Esophagus muscularis mucosa (tissue), 4 donors: ENCODE measurements at places on chromosomes 12 and 14. TPM values are rescaled to one million over a fixed set of nuclear protein-coding genes. Genes with fewer than 3 reads are reported as not detected.

GRCh38 chr14:90535556-90536090 is 138.8 kb downstream of the CALM1 start:
- no peak for DNase-seq

DYNLL1 gene
- 289 TPM for total RNA-seq

GRCh38 chr12:108798551-108799221 is 58.7 kb downstream of the SSH1 start:
- DNase-seq, result no peak

- peak; percentile 77 for DNase-seq
Measured at GRCh38 chr12:52645120-52645761, 6.8 kb downstream of the KRT2 start.

DNA sequence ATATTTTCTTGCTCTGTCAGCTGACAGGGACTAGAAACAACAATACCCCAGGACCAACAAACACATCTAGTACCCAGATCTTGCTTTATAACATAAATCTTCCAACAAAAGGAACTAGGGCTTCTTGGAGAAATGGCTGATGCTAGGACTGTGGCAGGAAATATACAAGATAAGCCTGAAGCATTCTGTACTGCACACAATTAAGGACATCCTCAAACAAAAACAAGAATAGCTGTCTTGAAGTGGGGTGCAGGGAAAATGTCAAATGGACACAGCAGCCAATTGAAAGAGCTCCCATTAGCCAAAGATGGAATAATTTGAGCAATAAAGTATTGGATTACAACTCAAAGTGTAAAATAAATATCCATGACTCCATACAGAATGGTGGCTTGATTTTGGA is 50.0 kb downstream of the LGMN start:
- DNase-seq, result no peak

BCL2L2 gene
- 128 TPM for total RNA-seq

FOXA1 gene
- total RNA-seq, result not detected

KCNMB4 gene
- total RNA-seq, result 6.6 TPM

DNA sequence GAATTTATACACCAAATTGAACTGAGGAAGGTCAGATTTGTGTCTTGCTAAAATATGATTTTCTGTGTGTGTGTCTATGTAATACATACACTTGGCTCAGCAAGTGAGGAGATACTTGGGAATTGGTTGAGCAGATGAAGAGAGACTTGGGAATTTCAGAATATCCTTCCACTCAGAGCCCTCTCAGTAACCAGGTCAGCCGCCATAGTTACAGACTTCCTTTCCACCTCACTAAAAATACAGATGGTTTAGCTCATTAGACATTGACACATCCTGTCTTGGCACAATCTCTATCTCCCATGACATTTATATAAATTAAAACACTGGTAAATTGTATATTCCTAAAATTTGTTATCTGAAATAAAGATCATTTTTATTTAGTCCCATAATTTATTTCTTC is 15.9 kb downstream of the PIK3C2G start:
- DNase-seq, result no peak

GRCh38 chr14:36880276-36880675 is 218.6 kb downstream of the PAX9 start:
- DNase-seq, result no peak

GRCh38 chr14:38257507-38257906 is 1.6 kb upstream of the CLEC14A start:
- DNase-seq, result no peak

DNA sequence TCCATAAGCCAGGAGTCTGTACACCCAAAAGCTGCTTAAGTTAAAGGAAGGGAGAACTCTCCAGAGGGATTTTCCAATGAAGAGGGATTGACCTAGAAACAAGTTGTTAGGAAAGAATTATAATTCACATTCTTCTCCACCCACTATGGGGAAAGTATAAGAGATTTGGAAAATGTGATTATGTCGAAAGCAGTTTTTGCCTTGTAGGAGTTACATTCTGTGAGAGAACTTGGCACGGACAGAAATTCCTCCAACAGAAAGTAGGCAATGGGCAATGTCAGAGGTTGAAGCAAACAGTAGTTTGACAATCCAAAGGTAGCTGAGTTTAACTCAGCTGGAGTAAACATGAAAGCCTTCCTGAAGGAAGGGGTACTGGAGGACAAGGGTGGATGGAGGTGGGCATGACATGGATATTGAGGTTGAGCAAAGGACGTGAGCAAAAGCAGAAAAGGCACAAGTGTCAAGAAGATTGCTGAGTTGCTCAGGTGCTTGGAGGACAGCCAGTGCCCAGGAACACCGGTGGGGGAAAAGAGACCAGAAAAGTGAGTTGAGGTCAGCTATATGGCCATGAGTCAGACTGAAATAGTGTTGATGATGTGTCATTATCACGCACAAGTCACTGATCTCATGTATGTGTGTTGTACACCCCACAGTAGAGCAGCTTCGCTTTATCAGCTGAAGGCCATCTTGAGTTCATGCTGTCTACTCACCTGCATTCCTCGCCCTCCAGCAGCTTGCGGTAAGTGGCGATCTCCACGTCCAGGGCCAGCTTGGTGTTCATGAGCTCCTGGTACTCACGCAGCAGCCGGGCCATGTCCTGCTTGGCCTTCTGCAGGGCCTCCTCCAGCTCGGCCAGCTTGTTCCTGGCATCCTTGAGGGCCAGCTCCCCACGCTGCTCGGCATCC is 4.0 kb downstream of the KRT5 start:
- DNase-seq, result peak; percentile 89

MNAT1 gene
- total RNA-seq, result 34.9 TPM

PLEK2 gene
- total RNA-seq, result 0.65 TPM

TAS2R30 gene
- total RNA-seq, result 1.5 TPM

DNA sequence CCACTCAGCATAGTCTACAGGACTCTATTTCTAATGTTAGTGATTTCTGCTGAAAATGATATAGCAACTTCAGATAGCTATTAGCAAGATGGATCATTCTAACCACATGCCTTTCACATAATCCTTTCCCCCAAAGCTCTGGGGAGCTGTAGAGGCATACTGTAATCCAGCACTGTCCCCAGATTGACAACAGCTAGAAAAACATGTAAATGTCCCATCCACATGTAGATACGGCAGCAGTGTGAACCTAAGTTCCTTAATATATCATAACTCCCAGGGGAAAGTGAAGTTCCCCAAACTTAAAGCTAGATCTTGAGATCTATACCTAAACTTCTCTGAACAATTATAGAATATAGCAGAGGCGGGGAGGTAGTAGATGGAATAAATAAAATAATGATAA is 14.0 kb downstream of the ZNF664 start:
- DNase-seq, result peak; percentile 1

DNA sequence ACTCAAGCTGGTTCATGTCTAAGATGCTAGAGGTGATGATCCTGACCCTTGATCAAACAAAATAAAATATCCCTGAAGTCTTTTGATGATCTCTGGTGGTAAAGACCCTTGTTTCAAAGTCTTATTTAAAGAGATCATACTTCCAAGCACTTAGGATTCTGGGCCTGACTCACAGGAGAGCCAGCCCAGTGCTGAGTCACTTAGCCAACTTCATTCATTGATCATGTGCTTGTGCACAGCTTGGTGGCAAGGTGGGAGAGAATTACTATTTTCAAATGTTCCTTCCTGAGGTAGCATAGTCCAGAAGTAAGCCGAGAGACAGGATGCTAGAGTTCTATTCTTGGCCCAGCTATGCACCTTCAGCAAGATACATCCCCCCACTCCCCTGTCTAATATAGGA is 40.6 kb downstream of the SCN8A start:
- DNase-seq, result no peak

GRCh38 chr12:1616233-1617066 is 12.6 kb upstream of the WNT5B start:
- no peak for DNase-seq

MANSC4 gene
- total RNA-seq, result not detected

GRCh38 chr14:32186248-32186647 is 15.6 kb upstream of the RNU6-7 start:
- DNase-seq, result no peak

INSM2 gene
- total RNA-seq, result not detected

AP1G2 gene
- total RNA-seq, result 22.0 TPM

DNA sequence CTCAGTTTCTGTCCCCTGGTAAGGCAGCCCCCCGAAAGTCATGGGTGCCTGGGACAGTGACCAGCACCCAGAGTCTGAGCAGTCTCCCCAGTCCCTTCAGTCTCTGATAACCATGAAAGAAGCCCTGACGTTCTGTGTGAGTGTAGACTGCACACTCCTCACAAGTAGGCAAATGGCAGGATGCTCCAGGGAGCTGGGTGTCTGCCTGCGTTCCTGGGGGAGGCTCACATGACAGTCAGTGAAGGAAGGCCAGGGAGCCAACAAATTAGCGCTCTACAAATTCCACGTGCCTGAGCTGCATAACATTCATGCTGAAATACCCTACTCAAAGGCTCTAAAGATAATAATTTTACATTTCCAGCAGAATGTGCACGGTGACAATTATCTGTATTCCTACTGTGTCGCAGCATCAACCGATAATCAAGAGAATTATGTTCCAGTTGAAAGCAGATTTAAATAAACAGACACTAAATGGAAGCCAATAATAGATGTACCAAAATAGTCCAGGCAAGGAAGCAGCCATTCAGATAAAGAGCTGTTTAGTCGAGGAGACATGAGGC is 56.3 kb downstream of the ASCL1 start:
- no peak for DNase-seq

DNA sequence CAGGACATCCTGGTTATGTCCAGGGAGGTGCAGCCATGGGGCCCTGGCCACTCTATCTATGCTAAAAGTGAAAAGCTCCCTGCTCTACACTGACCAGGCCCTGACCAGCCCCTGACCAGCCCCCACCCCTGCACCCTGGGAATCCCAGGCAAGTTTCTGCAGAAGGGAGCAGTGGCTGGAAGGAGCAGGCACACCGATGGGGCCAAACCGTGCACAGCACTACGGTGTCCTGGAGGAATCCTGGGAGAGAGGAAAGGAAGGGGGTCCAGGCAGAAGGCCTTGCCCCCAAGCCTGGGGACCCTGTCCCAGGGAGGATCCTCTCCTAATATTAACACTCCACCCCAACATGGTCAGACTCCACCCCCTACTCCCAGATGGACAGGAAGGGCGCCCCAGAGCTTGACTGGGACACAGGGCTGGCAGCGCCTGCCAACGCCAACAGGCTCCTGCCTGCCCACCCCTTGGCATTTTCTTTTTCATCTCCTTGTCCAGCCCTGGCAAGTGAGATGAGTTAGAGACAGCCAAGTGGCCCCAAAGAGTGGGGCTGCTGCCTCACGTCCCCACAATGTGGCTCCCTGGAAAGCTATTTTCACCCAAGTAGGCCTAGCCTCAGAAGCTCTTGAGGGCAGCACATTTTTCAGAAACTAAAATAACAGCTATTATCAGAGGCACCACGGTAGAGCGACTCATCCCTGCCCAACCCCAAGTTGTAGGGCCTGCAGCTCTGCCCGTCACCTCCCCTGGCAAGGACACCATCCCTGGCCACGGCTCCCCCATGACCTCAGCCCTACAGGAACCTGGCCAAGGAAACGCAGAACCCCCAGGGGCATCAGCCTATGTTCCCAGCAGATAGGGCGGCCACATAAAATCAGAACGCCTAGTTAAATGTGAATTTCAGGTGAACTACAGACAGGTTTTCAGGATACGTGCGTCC is 82.6 kb downstream of the SCARB1 start:
- DNase-seq, result no peak

DNA sequence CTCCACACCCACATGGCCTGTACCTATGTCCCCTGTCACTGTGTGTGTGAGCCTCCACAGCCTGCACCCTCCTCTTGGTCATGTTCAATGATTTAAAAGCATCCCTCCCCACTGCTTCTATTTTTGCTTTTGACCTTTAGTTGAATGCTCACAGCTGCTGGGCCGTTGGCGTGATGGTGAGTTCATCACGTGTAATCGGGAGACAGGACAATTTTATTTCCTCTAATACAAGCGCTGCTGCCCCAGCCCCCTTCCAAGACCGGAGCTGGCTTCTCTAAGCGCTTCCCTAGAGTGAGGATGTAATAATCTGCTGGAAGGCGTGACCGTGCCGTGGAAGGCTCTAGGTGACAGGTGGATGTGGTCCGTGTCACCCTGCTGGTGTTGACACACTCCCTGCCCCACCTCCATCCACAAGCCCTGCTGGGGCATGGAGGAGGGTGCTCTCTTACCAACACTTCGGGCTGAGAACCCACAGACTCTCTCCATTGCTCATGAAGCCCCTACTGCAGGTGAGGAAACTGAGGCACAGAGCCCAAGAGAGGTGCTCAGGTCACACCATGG is 25.4 kb downstream of the CCDC85C start:
- no peak for DNase-seq

DNA sequence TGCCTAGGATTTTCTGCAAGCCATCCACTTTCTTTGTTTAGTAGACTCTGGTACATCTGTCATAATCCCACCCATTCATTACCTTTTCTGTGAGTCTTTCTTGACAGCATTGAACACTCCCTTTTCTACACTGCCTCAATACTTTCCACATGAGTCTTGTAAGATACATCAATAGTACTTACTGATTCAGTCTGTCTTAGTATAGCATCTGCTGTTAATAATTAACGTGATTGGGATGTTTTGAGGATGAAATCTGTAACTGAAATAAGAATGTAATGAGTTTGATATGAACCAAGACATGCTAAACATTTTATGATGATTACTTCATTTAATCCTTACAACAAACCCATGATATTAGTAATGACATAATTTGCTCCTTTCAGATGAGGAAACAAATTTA is 196.2 kb upstream of the FOXG1 start:
- DNase-seq, result no peak

GRCh38 chr12:58513852-58514251 is 406.5 kb downstream of the LRIG3 start:
- DNase-seq, result peak; percentile 62

DNA sequence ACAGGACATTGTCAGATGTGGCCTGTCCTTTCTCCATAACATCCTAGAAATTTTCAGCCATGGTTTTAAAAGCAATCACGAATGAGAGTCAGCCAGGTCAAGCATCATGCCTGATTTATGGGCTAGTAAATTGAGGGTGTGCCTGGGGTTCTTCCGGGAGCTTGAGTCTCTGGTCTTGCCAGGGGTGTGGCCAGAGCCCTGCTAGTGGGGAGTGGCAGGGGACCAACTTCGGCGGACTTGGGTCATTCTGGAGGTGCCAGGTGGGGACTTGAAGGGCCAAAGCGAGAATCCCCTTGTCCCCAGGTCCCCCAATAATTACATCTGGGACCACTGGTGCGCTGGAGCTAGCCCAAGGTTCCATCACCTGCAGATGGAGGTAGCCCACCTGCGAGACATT is 5.7 kb downstream of the OTUB2 start:
- DNase-seq, result no peak

DNA sequence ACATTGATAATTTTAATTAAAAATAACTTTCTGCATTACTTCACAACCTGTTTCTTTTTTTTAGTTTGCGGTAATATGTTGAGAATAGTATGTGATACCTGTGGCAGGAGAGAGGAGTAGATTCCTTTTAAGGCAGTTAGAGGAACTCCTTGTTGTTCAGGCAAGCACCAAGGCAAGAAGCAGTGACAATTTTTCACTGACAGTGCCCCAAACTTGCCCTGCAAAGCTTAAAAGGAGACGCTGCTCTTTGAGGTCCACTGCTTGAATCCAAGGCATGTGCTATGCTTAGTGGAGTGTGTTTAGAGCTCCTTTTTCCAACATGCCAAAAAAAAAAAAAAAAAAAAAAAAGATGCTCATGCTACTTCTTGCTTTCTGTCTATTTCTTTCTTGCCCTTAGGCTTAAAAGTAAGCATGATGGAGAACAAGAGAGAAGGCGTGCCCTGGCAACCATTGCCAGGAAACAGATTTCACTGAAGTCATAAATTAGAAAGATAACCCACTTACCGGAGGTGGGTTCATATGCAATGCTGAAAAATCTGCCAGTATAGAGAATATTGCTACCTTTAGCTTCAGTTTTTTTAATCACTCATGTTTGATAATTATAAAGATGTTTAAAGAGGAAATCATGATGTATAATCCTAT is 58.3 kb upstream of the DYRK2 start:
- peak; percentile 47 for DNase-seq

- no peak for DNase-seq
Measured at GRCh38 chr14:105337966-105338741, 23.6 kb downstream of the PACS2 start.

ABCC9 gene
- total RNA-seq, result 56.2 TPM
